ENCODE measurements at places on chromosomes 13 and 19.

DNA sequence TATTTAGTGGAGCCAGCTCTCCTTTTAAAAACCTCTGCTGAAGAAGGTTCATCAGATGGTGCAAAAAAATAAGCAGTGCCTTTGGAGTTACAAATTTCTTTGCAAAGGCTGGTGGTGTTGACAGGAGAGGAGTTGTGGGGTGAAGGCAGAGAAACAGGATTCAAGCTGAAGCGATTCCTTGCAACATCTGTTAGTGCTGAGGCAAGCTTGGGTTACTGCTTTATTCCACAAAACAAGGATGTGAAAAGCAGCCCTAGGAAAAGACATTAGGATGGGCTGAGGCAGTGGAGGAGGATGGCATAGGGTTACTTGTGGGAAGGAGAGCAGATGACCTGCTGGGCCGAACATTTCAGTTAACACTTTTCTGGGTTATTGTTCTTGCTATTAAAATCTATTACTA, 390.7 kb downstream of the DLEU7 start:
- DNase-seq = no peak

- DNase-seq = no peak
These were observed 1327.6 kb downstream of the UQCRFS1 start for GRCh38 chr19:27885359-27885758.

DNA sequence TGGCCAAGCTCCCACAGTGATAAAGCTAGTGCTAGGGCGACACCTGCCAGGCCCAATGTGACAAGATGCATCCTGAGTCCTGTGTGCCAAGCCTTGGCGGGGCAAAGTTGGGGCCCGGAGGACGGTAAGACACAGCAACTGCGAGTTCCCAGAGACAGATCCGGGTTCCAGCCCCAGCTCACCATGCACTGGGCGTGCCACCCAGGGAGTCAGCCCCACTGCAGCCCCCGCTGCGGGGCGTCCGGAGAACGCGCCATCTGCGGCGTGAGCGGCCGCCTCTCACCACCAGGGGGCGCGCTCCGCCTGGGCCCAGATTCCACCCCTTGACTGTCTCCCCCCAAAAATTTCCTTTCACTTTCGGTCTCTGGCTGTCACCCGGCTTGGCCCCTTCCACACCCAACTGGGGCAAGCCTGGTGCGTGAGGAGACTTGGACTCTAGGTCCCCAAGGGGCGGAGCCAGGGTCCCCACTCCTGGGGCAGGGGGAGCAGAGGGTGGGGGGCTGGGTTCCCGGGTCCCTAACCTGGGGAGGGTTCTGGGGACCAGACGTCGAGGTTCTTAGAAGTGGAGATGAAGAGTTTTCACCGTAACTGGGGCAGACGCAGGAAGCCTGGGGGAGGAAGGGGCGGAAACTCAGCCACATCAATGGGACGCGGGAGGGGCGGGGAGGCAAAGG, at the start of gene FLT3LG:
Gene FLT3LG, plus strand, starts transcription at position 348 of the 674 bp plus-strand sequence. CDS start 425 bp downstream, outside the sequence.
- peak; percentile 88 for DNase-seq

DNA sequence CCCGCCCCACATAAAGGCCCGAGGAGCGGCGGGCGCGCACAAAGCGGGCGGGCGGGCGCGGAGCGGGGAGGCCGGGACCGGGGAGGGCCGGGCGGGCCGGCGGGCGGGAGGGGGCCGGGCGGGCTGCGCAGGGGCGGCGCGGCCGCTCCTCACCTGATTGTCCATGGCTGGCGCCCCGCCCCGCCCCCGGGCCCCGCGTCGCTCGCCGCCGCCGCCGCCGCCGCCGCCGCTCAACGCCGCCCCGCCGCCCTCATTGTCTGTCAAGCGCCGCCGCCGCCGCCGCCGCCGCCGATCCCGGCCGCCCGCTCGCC, 200 bp downstream of the MLLT1 start:
- no peak for DNase-seq

- peak; percentile 81 for DNase-seq
These were observed at the start of gene DHDH for GRCh38 chr19:48933382-48933932. Gene DHDH (plus strand): TSS chr19:48933699. CDS start chr19:48933722, 23 bp downstream.

DNA sequence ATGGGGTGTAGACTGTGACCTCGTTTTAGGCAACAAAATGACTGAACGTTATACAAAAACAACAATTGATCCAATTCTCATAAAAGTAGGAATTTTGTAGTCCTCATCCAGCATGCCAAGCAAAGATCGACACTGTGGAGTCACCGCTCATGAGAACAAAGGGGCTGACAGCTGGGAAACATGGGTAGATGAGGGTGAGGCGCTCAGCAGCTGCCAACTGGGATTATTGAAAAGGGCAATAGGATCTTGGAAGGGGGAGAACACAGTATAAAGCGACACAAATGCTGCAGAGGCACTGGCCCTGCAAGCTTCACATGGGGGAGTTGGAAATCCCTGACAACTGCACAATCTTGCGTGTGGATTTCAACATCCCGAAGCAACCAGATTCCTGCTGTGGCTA, 5.4 kb upstream of the ZNF765 start:
- no peak for DNase-seq

GRCh38 chr19:13633109-13633508, 126.8 kb upstream of the CACNA1A start:
- no peak for DNase-seq

DNA sequence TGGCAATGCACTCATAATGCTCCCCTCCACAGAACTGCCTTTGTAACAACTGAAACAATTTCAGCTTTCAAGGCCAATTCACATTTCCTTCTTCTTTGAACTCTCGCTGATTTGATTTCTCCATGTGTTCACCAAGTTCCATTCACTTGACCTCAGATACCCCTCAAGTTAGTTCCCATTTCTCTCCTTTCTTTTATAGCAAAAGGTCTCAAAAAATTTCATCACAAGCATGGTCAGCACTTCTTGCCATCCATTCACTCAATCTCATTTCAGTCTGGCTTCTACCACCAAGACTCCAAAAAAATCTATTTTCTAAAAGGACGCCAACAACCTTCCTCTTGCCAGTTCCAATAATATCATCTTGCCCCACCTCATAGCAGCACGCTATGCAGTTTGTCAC, 135.7 kb downstream of the DIAPH3 start:
- DNase-seq = no peak

- DNase-seq = peak; percentile 28
These were observed 599 bp downstream of the C19orf12 start for GRCh38 chr19:29714371-29714952.

DNA sequence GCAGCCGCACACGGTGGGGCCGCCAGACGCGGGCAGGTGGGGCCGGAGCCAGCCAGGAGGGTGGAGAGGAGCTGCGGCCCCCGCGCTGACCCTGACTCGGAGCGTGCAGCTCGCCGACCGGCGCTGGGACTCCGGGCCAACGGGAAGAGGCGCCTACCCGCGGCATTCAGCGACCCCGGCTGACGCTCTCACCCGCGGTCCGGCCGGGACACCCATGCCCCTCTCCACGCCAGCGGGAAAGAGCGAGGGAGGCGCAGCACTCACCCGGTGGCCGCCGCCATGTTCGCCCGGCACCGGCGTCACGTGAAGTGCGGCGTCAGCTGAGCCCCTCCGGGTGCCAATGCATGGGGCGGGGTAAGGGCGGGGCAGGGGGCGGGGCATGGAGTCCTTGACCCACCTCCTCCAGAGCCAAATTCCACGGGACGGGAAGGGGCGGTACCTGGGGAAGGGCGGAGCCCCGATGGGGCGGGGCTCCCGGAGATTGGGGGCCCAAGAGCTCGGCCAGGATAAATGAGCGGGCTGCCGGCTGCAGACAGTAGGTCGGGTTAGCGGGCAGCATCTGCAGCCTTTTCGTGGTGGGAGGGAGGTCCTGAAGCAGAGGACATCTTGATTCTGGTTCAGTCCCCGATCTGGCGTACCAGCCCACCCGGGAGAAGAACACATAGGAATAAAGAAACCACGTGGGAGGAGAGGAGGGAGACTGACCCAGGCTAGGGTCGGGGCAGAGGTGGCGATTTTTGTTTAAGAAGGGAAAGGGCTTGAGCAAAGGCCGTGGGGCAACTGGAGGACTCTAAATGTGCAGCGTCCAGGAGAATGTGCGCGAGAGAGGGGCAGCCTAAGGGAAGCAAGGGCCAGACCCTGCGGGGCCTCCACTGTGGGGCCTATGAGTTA, at the start of gene PEPD:
Gene PEPD, minus strand, starts transcription at position 312 of the 891 bp plus-strand sequence. Its CDS starts 31 bp downstream, at position 281.
- peak; percentile 45 for DNase-seq

GRCh38 chr19:748274-748598, 2.7 kb upstream of the MISP start:
- DNase-seq = no peak

DNA sequence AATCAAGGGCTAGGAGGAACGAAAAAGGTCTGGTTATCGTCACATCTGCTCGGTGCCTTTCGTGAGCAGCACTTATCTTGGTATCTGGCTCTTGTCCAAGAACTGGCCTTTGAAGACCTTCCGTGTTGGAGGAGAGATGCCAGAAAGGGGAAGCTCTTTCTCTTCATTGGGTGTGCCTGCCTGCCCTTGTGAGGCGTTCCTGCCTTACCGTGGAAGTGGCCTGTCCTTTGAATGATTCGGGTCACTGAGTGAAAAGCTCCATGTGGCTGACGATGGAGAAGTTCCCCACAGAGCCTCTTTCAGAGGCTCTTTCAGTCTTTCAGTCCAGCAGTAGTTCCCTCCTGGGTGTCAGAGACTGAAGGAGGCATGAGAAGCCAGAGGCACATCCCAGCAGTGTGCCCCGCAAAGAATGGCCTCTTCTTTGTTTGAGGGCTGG, 121.5 kb upstream of the SLC10A2 start:
- no peak for DNase-seq

DNA sequence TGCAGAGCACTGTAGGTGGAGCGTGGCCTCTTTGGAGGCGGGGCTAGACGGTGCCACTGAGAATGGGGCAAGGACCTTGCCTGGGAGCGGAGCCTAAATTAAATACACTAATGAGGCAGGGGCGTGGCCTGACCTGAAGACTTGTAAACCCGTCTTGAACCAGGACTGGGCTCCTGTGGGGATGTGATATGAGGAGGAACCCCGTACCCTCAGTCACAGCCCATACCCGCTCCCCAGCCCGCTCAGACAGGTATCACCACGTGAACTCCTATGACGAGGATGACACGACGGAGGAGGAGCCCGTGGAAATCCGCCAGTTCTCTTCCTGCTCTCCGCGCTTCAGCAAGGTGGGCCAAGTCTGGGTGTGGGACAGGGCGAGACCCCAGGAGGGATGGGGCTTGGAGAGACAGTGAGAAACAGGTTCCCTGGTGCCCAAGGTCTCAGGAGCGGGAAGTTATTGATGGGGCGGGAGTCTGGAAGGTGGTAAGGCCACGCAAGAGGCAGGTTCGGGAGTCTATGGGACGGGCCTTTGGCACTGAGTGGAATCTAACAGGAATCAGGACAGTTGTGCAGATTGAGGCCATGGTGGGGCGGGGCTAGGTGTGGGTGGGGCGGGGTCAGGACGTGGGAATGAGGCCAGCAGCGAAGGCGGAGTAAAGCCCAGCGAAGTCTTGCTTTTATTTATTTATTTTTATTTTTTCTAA, 14.7 kb downstream of the DNASE2 start:
- no peak for DNase-seq

GRCh38 chr13:110463871-110464510, 97.5 kb downstream of the RAB20 start:
- DNase-seq = no peak

DNA sequence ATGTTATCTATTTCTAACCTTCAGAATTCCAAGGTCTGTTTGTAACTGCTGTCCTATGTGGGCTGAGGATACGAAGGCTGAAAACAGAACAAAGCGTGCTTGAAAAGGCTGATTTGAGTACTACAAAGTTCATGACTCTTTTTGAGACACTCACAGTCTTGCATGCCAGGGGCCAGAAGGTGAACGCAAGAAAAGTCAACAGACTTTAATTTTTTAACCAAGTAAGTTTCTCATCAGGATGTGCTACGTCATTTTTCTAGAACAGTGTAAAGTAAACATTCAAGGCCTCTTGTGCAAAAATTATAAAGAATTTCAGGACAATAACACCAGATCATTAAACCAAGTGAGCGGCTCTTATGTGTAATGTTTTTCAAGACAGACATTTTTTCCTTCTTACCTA, 163.5 kb downstream of the COG6 start:
- no peak for DNase-seq

- no peak for DNase-seq
These were observed 972.0 kb upstream of the PCDH20 start for GRCh38 chr13:62387647-62388046.

DNA sequence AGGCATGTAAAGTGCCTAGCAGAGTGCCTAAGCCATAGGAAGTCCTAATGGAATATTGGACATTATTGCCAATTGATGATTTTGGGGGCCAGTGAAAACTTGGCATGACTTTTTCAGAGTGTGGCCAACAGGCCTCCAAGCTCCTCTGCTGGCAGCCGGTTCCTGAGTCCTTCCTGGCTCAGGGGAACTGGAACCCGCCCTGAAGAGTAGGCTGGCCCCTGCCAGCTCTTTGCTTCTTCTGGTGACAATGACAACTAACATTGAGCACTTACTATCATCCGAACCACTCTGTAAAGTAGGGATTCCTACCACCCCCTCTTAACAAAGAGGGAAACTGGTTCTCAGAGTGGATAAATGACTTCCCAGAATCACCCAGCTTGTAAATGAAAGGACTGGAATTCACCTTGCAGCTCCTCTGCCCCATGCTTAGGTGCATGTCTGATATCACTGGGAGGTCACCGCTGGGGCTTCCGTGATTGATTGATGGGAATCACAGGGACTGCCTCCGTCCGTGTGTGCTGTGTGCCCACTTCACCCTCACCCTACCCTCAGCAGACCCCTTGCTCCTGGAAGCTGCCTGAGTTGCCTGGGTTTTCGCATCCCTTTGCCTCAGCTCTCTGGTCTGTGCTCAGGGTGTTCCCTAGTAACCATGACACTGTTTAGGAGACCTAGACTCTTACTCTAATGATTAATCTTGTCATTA, 50.6 kb downstream of the TNFRSF19 start:
- DNase-seq = no peak

Data from effector memory CD8-positive, alpha-beta T cell (primary cell).